Psoas muscle (tissue), 8 donors: ENCODE measurements at places on chromosomes 16 and 17. TPM values are rescaled to one million over a fixed set of nuclear protein-coding genes. Genes with fewer than 3 reads are reported as not detected.

Gene ARHGDIG
- total RNA-seq, result not detected

- H3K4me1 ChIP-seq, result peaks cover 13% of the 10 kb centered on the region
- no peak for DNase-seq
- peaks cover 4% of the 10 kb centered on the region for H3K36me3 ChIP-seq
- no peak overlapping the region for H3K27ac ChIP-seq
- H3K27me3 ChIP-seq, result no peaks in the 10 kb centered on the region
These were observed 29.3 kb downstream of the AKAP10 start for GRCh38 chr17:19948116-19948943.

Gene TMC5
- not detected for total RNA-seq

DNA sequence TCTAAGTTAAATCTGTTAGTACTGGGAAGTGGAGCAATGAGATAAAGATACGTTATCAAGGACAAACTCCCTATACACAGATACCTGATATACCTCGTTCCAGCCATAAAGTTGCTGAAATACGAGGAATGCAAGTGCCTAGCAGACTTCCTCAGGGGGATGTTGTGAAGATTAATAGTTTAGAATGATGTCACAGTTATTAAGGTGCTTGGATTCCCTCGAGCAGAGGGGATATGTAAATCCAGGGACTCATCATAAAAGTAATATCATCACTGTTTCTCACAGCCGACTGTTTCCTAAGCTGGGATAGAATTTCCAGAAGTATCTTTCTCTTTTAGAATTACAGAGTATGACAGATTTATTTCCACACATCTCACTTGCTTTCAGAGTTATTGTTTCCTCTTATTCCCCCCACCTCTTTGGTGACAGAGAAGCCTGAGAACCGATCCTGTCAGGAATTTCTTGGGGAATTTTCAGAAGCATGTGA, 28.4 kb upstream of the ZFHX3 start:
- peaks cover 3% of the 10 kb centered on the region for H3K4me1 ChIP-seq
- no peak overlapping the region for H3K4me3 ChIP-seq
- no peaks in the 10 kb centered on the region for H3K36me3 ChIP-seq
- H3K27ac ChIP-seq, result no peak overlapping the region
- no peaks in the 10 kb centered on the region for H3K27me3 ChIP-seq
- no peak for DNase-seq

GRCh38 chr17:21285164-21286065, 904 bp downstream of the MAP2K3 start:
- DNase-seq, result no peak
- peak overlapping the region; percentile 99 for H3K27ac ChIP-seq
- H3K4me3 ChIP-seq, result peak overlapping the region; percentile 89
- H3K36me3 ChIP-seq, result no peaks in the 10 kb centered on the region

Gene CORO6
- 494 TPM for total RNA-seq
